ENCODE measurements at places on chromosomes 6 and 20.
A peak's percentile ranks its signal among the peaks of the same experiment; 100 is the strongest.

DNA sequence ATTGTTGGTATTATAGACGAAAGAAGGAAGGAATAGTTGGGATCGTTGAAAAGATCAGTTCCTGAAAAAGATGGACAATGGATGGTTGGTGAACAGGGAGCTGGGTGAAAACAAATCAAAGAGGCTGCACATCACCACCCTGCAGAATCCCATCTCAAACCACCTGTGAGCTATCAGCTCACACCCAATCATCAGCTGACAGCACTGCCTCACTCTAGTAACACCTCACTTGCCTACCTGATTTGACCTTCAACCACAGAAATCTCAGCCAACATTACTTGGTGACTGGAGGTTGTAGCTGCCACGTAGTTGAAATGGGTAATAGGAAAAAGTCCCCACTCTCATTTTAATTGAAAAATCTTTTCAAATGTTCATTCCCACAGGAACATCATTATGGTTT is 101.8 kb upstream of the DST start:
- no peak for DNase-seq

- no peak for DNase-seq
Measured at GRCh38 chr6:107064579-107065065, 36.6 kb downstream of the MTRES1 start.

- DNase-seq = no peak
Measured at GRCh38 chr6:20919677-20920385, 385.6 kb downstream of the CDKAL1 start.

DNA sequence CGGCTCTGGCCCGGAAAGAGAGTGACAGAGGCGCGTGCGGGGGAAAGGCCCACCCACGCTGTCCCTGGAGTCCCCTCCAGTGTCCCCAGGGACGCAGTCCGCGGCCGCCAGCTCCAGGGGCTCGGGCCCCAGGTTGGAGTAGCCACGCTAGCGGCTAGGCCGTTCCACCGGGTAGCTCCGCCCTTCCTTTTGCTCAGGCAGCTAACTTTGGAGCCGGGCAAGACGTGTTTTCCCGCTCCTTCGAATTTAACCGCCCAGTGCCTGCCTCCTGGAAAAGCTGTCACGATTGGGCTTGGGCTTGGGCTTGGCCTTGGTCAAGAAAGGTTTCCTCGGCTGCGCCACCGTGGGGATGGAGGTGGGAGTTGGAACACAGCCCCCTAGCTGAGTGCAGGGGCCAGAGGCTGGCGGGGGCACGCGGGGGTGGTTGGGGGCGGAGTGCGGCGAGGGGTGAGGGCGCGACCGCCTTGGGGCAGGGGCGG is 4.7 kb downstream of the LINC00237 start:
- peak; percentile 32 for DNase-seq

GRCh38 chr20:58017231-58017969 is 211.1 kb downstream of the ANKRD60 start:
- DNase-seq = no peak

- no peak for DNase-seq
Measured at GRCh38 chr6:30178837-30179236, 15.5 kb downstream of the TRIM15 start.

GRCh38 chr20:16385462-16385861 is 187.8 kb downstream of the KIF16B start:
- DNase-seq = no peak

- DNase-seq = no peak
Measured at GRCh38 chr20:38222231-38222922, 38.2 kb downstream of the KIAA1755 start.

DNA sequence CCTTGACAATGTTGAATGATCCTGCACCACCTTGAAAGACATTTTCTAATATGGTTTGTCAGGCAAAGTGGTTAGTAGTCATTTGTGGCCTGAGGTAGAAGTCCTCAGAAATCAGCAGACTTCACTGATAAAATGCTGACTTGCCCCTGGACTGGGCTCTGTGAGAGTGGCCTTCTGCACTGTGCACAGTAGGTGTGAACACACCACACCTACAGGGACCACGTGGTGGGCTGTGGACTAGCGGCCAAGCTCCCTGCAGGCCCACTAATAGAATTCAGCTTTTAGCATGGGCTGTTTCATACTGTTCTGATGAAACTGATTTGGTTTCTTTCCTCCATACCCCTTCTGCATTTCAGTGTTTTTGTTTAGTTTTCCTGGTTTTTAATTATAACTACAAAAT is 7.3 kb downstream of the BPHL start:
- DNase-seq = no peak

DNA sequence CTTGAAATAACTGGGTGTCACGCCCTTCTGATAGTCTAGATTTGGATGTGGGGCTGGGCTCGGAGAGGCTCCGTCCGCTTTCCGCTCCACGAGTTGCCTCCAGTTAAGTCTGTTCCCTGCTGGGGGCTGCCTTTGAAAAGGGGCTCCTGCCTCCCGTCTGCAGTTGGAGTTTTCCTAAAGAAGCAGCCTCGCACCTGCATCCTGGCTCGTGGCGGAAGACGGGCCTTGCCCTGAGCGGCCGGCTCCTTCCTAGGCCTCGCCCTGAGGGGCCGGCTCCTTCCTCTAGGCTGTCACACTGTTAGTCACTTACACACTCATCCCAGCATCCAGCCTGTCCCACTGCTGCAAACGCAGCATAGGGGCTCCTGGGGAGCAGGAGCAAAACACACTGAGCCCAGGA is 74.4 kb downstream of the SMOC2 start:
- no peak for DNase-seq

GRCh38 chr6:108779536-108780275 is 68.5 kb upstream of the ARMC2 start:
- no peak for DNase-seq

GRCh38 chr6:111770263-111771093 is 102.8 kb downstream of the FYN start:
- DNase-seq = no peak

- no peak for DNase-seq
Measured at GRCh38 chr20:11797156-11797555, 120.5 kb upstream of the BTBD3 start.

GRCh38 chr6:170313716-170314295 is 7.2 kb downstream of the FAM120B start:
- no peak for DNase-seq

GRCh38 chr6:79070206-79070825 is 7.7 kb downstream of the PHIP start:
- DNase-seq = no peak

DNA sequence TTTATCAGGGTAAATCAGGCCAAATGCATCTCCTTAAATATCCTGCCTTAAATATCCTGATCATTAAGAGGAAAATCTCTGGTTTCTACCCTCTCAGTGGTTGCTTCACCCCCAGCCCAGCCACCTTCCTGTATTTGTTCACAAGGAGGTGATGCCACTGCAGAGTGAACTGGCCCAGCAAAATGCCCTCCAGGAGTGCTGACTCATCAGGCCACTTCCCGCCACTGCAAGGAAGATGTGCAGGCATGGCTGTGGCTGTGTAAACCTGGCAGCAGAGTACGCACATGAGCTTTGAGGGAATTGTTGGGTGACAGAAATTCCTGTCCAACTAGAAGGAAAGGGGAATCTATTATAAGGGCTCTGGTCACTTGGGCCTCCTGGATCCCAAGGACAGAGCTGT is 13.8 kb downstream of the NQO2 start:
- DNase-seq = no peak

DNA sequence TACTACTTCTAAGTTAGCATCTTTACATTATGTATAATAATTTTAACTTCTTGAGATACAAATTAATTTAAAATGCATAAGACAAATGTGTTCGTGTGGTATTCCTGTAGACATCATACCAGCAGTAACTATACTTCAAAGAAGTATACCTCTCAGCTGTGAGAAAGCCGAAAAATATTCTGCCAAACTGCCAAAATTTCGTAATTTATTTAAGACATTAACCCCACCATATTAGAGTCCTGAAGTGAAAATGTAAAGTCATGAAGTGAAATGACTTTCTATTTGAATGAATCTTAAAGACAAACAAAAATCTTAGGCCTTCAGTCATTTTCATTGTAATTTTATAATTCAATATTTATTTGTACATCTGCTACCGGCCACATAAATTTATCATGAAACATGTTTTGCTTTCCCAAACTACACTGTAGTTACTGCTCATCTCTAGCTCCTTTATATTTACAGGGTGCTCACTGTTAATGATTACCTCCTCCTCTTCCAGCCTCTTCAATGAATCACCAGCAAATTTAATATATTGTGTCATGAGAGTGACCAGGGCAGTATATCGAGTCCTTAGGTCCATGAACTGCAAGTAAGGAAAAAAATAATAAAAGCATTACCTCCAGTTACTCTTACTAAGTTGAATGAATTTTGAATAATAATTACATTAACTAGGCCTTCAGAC is 18.5 kb downstream of the DST start:
- DNase-seq = no peak

DNA sequence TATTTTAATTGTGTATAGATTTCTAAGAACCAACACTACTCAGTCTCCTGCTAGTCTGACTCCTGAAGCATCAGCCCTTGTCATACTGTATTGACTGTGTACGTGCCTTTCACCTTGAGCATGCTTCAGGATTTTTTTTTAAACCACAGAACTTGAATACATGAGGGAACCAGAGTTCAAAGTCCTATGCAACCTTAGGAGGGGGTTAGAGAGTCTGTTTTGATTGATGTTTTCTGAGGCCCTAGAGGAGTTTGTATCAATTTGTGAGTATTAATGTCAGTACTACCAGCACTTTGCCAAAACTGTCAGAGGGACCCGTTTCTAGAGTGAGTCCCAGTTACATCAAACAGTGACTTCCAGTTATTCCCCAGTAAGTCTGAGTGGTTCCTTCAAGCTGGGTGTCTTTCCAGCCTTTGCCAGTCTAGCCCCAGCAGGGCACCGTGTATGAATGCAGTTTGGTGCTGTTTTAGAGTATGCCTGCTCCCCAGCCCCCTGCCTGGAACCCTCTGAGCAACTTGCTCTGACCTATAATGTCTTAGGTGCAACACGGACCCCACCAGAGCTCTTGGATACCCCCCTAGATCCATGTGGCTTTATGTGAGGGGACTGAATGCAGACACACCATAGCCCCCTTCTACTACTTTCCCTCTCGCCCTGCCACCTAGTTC is 8.5 kb downstream of the TP53INP2 start:
- DNase-seq = no peak

GRCh38 chr6:25652007-25652515 is at the start of gene SCGN:
SCGN (plus strand) TSS chr6:25652215; CDS start chr6:25652404, 189 bp downstream.
- DNase-seq = peak; percentile 30

DNA sequence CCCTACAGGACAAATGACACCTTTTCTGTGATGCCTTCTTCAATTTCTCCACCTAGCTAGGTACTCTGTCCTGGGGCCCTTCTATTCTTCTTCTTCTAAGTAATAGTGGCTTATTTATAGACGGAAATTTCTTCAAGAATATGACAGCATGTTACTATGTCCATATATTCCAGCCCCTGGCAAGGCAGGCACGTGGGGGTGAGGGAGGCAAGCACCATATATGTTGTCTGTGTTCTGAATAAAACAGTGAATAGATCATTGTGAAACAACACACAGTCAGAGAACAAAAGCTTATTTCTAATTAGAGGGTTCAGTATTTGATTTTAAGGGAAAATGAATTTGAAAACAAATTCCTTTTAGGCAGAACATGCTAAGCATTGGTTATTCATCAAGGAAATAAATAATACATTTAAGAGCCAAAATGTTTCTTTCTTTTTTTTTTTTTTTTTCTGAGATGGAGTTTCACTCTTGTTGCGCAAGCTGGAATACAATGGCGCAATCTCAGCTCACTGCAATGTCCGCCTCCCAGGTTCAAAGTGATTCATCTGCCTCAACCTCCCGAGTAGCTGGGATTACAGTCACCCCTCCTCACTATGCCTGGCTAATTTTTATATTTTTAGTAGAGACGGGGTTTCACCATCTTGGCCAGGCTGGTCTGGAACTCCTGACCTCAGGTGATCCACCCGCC is 6.2 kb downstream of the HEBP2 start:
- DNase-seq = no peak

GRCh38 chr6:108874470-108875160 is 26.4 kb downstream of the ARMC2 start:
- DNase-seq = no peak

DNA sequence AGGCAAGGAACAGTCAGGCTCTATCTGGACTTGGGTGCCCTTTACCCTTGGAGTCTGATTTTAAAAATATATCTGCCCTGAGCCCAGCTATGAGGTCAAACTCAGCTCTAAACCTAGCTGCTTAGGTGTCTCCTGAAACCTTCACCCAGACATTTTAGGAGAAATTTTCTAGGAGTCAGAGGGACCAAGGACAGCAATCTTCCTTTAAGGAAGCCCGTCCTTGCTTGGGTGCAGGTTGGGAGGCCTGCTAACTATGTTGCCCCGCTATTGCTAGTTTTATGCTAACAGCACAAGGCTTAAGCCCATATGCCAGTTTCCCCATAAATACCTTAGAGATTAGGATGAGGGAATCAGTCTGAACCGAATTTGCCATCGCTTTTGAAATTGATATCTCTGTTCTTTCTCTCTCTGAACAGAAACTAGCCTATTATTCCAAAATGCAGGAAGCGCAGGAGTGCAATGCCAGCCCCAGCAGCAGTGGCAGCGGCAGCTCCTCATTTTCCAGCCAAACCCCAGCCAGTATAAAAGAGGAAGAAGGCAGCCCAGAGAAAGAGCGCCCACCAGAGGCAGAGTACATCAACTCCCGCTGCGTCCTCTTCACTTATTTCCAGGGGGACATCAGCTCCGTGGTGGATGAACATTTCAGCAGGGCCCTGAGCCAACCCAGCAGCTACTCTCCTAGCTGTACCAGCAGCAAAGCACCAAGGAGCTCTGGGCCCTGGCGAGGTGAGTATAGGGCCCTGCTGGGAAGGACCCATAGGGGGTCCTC is 2.6 kb downstream of the VGLL2 start:
- DNase-seq = no peak

- DNase-seq = peak; percentile 30
Measured at GRCh38 chr6:166691199-166691598, 64.1 kb upstream of the RPS6KA2 start.

DNA sequence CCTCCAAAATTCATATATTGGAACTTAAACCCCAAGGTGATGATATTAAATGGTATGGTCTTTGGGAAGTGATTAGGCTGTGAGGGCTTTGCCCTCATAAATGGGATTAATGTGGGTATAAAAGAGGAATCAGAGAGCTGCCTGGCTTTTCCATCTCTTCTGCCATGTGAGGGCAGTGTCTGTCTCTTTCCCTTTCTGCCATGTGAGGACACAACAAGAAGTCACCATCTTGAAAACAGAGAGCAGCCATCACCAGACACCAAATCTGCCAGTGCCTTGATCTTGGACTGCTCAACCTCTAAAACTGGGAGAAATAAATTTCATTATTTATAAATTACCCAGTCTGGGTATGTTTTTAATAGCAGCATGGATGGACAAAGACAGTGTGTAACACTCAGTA is 263.0 kb downstream of the PAX1 start:
- no peak for DNase-seq

GRCh38 chr6:151335930-151336329 is 55.4 kb downstream of the ZBTB2 start:
- no peak for DNase-seq
